CMK (cell line): ENCODE measurements at places on chromosomes 11 and 22.

DNA sequence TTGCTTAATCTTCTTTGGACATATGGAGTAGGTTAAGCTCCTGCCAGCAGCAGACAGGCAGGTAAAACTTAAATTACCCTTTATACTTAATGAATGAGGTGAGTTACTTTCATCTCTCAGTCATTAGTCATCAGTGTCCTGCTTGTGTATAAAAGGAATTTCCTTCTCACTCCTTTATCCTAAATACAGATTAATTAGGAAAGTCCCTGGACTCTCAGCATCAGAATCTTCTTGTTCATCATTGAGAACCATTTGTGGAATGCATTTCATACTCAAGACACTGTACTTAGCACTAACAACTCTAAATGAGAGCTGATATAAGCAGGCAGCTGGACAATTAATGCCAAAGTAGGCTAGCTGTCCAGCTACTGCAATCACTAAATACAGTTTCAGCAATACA, 630.4 kb downstream of the METTL15 start:
- DNase-seq, result no peak

DNA sequence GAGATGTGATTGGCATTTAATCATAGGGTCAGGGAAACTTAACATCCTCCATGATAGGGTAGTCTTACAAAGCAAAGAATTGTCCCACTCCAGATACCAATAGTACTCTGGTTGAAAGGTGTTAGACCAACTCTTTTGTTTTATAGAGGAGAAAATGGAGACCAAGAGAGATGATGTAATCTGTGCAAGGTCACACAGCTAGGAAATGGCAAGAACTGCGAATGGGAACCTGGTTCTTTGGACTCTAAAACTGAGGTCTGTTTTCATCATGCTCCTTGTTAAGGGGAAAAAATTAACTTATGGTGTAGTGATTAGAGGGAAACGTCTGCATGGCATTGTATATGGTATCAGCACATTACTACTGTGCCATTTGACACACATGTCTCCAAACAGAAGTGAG, 171.1 kb downstream of the COMMD9 start:
- no peak for DNase-seq

- DNase-seq, result peak; percentile 26
Measured at GRCh38 chr11:267491-267994, 10.7 kb upstream of the NLRP6 start.

DNA sequence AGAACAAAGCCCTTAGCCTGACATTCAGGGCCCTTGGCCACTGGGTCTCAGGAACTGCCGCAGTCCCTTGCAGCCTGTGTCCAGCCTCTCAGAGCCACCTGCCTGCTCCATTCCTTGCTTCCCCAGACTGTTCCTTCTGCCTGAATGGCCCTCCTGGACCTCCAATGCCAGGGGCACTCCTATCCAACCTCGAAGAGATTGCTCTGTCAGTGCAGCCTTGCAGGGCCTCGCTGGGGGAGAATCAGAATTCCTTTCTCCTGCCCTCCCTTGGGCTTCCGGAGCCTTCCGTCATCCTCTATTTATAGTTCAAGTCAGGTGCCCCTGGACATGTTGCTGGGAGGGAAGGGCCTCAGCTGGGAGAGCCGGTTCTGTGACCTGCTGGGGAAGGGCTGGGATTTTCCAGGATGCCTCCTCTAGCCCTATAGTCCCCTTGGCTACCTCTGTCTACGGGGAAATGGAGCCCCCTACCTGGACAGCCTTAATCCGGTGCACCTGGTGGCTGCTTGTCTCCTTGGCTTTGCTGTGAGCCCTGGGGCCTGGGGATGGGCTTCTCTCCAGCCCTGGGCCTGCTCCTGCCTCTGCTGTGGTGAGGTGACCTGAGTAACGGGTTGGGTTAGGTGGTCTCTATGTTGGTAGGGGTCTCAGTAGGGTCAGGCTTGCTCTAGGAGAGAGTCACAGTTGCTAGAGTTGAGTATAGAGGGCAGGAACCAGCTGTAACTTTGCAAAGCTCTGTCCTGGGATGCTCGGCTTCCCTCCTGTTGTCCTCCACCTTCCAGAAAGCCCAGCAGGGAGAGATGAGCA, 45.9 kb upstream of the SYT7 start:
- DNase-seq, result no peak

DNA sequence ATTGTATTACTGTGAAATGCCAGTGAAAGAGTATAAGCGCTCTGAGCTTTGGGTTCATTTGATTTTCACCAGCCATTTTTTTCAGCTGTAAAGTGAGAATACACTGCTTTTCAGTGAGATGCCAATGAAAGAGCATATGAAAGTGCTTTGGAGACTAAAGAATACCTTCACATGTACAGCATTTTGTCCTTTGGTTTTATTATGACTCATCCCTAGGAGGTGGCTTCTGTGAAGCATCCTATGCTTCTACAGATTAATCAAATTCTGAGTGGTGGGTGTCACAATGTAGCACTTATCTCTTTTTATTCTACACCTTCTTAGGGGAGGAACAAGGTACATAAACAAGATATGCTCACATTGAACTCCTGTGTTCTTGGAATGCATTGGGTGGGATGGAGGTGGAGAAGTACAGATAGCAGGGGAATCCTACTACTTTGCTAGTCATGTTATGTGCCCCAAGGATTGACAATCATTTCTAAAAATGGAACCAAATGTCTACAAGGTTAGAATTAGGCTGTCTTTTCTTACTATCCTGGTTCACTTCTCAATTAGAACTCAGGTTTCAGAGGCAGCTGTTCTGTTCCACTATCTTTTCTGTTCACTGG, 18.7 kb downstream of the TRIM44 start:
- no peak for DNase-seq

GRCh38 chr22:45903355-45904135, 73.4 kb downstream of the WNT7B start:
- no peak for DNase-seq

DNA sequence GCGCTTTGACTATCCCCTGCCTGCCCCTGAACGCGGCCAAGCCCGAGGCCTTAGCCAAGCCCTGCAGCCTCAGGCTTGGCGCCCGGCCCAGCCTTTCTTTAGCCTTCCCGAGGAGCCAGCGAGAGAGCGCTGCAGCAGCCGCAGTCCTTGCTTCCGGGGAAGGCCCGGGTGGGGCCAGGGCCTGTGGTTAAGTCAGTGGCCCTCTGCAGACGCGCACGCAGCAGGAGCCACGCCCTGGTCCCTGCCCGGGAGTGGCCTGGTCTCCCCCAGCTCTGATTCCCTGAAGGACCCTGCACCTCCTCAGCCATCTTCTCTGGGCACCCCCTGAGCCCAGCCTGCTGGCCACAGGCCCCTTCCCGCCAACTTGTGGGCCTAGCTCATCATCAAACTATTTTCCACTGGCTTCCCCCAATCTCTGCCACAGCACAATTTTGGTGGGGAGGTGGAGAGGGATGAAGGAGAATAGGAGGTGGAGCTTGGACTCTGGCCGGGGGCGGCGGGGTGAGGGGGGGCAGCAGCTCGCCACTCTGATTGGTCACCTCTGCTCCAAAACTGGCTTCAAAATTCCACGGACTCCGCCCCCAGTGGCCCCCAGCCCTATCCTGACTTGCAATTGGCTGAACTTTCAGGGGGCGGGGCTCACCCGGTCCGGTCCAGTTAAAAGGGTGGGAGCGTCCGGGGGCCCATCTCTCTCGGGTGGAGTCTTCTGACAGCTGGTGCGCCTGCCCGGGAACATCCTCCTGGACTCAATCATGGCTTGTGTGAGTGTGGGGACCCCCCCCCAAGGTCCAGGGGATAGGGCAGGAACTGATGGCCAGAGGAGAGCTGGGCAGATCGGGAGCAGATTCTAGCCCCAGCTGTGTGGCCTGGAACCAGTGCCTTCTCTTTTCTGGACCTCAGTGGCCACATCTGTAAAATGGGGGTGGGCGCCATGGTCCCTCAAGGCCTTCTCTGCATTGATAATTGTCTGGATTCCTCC, at the start of gene LGALS1:
Gene LGALS1, plus strand, starts transcription at position 686 of the 979 bp plus-strand sequence. Its CDS starts 67 bp downstream, at position 753.
- no peak for DNase-seq
